Suppressor macrophage treated with lipopolysaccharide for 1 hour (primary cell): ENCODE measurements at places on chromosomes 4 and X.

DNA sequence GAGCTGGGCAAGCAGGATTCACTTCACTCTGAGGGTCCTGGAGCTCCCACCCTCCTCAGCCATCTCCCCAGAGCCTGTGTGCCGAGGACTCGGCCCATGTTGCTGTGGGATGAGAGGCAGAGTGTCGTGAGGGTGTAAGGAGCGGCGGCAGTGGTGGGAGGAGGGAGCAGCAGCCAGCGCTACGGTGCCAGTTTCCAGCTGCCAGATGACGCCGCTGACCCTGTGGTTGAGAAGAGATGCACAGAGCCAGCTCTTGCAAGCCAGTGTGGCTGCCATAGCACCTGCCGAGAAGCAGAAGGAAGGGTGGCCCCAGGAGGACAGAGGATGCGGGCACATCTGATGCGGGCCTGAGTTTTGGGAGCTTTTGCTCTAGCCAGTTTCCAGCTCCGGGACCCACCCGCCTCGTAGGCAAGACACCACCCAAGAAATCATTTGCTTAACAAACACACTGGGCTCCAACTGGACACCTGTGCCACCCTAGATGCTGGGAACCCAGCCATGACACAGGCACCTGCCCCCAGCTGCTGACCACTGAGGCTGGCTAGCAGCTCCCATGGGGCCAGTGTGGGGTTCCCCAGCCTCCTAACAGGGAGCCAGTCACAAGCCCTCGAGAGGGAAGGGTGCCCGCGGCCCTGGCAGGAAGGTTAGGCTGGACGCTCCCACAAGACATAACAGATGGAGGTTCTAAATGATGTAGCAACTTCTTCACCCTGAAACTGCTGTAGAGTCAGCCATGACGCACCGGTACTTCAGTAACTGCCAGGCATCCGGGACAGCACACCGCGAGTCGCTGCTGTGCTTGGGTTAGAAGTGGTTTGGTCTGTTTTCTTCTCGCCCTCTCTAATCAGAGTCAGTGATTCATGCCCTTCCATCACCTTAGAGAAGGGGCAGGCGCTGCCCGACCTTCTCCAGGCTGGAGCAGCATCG is 8.9 kb downstream of the MSANTD1 start:
- DNase-seq: no peak

- no peak for DNase-seq
These were observed 9.7 kb downstream of the POU4F2 start for GRCh38 chr4:146648461-146648783.

DNA sequence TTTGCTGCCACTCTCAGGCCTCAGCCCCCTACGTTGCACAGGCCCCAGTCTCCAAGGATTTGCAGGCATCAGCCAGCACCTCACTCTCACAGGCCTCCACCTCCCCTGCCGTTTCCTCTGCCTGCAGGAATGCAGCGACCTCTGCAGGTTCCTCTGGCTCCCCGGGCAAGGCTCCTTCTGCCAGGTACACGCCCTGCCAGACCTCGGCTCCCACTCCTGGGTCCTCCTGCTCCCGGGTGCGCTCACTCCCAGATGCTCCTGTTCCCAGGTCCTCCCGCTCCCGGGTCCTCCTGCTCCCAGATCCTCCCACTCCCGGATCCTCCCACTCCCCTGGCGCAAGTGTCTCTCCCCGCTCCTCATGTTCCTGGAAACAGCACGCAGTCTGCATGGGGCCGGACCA is 144.4 kb upstream of the RADX start:
- DNase-seq: no peak

GRCh38 chrX:13373431-13374187 is 53.8 kb upstream of the ATXN3L start:
- DNase-seq: peak; percentile 30

GRCh38 chrX:108642273-108642628 is 94.1 kb downstream of the IRS4 start:
- DNase-seq: no peak
